ENCODE measurements at places on chromosomes 11 and 22.

DNA sequence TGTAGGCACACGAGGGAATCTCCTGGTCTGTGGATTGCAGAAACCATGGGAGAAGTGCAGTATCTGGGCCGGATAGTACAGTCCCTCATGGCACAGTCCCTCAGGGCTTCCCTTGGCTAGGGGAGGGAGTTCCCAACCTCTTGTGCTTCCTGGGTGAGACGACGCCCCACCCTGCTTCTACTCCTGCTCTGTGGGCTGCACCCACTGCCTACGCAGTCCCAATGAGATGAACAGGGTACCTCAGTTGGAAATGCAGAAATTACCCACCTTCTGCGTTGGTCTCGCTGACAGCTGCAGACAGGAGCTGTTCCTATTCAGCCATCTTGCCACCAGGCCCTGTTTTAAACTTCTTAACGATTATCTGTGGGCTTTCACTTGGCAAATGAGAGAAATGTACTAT lies 157.2 kb upstream of the CARD18 start:
- no peak for DNase-seq

DNA sequence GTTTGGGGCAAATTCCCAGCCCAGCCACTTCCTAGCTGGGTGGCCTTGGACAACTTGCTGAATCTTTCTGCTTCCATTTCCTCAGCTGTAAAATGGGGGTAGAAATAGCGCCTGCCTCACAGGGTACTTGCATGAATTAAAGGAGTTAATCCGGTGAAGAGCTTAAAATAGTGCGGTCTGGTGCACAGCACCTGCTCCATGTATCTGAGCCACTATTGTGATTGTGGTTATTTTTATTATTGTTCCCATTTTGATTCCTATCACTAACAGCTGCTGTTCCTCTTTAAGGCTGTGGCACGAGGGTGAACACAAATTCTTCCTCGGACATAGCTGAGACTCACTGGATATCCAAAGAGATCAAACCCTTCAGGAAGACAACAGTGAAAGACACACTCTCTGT lies 46.9 kb upstream of the TP53I11 start:
- DNase-seq, result peak; percentile 42

- no peak for DNase-seq
Measured at GRCh38 chr22:36580846-36581245, 51.9 kb upstream of the EIF3D start.

- no peak for DNase-seq
Measured at GRCh38 chr11:66510990-66511339, 530 bp downstream of the BBS1 start.

GRCh38 chr11:121426476-121427399 lies 25.4 kb upstream of the SORL1 start:
- DNase-seq, result no peak

- DNase-seq, result no peak
Measured at GRCh38 chr11:27296497-27296896, 66.5 kb downstream of the CCDC34 start.

GRCh38 chr11:9396310-9396709 lies 11.9 kb downstream of the IPO7 start:
- DNase-seq, result no peak

GRCh38 chr11:45344028-45344427 lies 57.9 kb upstream of the SYT13 start:
- DNase-seq, result no peak

DNA sequence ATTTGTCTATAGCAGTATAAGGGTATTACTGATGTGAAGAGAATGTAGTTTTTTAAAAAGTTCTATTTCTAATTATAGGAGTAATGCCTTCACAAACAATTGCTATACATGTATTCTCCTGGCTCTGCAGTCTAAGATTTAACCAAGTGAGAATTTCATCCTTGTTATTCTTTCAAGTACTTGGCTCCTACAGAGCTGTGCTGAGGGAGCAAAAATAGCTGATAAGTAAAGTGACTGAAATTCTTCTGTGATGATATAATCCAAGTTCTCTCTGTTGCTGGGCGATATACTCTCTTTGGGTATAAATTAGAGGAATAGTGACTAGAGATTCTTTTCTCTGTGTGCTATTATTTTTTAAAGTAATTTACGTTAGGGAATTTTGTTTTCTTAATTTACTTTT lies 68.0 kb downstream of the PGR start:
- DNase-seq, result no peak
